Activated naive CD4-positive, alpha-beta T cell treated with anti-CD3 and anti-CD28 coated beads, Interleukin-2, amount 50 U/mL, for 72 hours (primary cell): ENCODE measurements at places on chromosomes 2 and 18.

GRCh38 chr2:187408926-187409325, 39.1 kb downstream of the CALCRL start:
- no peak for DNase-seq

DNA sequence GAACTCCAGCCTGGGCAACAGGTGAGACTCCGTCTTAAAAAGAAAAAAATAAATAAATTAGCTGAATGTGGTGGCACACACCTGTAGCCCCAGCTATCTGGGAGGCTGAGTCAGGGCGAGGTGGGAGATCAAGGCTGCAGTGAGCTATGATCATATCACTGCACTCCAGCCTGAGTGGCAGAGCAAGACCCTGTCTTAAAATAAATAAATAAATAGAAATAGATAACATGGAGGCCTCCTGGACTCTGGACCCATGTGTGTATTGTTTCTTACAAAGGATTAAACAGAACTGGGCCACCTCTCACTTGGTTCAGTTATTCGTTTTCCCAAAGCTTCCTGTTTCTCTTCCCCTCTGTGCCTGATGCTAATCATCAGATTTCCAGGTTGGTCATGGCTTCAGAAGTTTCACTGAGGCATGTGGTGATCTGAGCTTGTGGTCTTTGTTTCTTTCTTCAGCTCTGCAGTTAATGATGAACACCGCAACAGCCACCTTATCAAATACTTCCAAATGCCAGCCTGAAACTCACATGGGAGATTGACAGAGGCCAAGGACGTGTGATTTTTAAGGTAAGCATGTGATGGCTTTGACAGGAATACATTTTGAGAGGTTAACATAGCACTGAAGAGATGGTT, 83.3 kb upstream of the MAP4K4 start:
- no peak for DNase-seq

DNA sequence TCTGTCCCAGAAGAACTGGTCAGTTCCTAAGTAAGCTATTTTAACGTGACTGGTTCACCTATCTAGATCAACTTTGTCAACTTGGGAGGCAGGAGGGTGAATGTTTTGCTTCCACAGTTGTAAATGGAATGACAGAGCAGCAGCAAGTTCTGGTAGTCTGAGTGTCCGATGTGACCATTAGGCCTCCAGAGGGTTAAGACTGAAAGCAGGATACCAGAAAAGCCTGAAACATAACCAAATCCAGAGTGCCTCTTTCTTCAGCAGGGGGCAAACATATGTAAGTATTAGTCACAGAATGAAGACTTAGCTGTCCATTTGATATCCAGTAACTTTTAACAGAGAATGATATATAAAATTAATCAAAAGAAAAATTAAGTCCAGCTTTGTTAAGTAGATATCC, 9.2 kb downstream of the HOXD3 start:
- no peak for DNase-seq

GRCh38 chr2:102137138-102137537, 5.4 kb upstream of the IL1R1 start:
- DNase-seq: peak; percentile 54

DNA sequence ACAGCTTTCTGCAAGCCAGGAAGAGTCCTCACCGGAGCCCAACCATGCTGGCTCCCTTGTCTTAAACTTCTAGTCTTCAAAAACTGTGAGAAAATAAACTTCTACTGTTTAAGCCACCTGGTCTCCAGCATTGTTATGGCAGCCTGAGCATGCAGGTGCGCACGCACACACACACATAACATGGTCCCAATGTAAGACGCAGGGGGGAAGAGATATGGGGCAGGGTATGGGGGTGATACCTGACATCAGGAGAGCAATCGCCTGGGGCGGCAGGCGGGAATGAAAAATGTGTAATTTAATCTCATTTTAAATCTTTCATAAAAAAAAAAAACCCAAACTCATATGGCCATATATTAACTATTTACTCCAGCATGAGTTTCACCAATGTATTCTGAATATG, 18.0 kb downstream of the HJURP start:
- no peak for DNase-seq
